ENCODE measurements at places on chromosomes 3 and 15.
A peak's percentile ranks its signal among the peaks of the same experiment; 100 is the strongest.

DNA sequence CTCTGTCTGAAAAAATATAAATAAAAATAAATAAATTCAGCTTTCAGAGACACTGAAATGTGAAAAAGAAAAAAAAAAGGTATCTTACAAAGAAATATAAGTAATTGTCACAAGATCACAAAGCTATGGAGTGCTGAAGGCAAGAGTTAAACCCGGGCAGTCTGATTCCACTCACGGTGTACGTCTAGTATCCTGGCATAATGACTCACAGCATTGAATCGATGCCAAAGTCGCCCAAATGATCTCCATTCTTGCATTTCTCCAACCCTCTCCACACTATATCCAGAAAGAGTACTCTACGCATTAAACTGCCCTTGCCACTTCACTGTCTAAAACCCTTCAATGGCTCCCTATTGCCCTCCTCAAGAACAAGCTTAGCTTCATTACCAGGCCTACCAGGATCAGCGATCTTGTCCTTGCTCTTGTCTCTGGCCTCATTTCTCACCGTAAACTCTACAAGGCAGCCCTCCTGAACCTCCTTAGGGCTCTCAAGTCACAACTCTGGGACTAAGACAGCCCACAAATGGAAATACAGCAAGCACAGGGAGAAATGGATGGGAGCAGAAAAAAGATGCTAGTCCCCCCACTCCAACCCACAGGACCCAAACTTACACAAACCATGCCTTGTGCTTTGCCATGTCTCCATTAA is 7.7 kb downstream of the SUCLG2 start:
- peak; percentile 74 for DNase-seq

- no peak for DNase-seq
Measured at GRCh38 chr15:48596415-48596814, 49.1 kb downstream of the FBN1 start.

GRCh38 chr3:43747641-43748040 is 56.9 kb downstream of the ABHD5 start:
- peak; percentile 81 for DNase-seq

DNA sequence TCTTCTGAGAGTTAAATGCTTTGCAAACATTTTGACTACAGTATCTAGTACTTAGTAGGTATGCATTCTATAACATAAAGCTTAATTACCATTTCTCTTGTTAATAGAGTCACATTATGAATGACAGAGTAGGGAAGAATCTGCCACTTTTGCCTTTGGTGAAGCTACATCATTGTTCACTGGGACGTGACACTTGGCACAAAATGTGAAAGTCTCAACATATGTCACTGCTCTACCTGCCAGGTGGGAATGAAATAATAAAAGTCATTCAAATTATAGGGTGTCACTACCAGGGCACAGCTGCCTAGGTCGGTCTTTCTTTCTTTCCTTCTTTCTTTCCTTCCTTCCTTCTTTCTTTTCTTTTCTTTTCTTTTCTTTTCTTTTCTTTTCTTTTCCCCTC is 17.6 kb downstream of the GPR87 start:
- no peak for DNase-seq

GRCh38 chr3:185979721-185980121 is 41.9 kb upstream of the TRA2B start:
- DNase-seq = no peak

- peak; percentile 93 for DNase-seq
Measured at GRCh38 chr15:74206801-74207281, 4.3 kb upstream of the STRA6 start.

- DNase-seq = peak; percentile 53
Measured at GRCh38 chr3:46878781-46879436, 1.4 kb downstream of the PTH1R start.

DNA sequence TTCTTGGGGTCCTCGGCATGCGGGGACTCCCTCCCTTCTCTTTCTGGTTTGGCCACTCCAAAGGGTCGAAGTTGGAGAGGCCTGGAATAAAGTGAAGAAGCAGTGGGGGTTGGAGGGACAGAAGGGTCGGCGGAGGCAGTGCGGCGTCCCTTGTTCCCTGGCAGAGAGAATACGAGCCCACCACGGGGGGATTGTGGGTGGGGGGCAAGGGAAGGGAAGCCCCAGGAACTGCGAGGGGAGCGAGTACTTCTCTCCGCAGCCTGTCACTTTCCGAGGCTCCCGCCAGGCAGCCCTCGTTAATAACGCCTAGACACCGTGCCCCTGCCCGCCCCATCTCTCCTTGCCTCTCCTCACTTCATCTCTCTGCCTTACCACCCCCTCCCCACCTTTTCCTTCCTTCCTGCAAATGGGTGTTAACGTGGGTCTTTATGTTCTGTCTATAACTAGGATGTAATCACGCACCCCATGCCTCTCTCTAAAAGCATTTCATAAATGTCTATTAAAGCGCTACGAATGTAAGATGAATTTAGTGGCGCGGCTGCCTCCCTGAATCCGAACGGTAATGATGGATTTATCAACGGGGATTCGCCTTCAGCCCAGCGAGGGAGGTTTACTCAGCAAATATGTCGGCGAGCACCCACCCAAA is 13.7 kb downstream of the NR2F2 start:
- DNase-seq = no peak

- DNase-seq = peak; percentile 15
Measured at GRCh38 chr3:98010194-98010882, 24.8 kb downstream of the GABRR3 start.

- no peak for DNase-seq
Measured at GRCh38 chr15:88655103-88655553, 16.3 kb downstream of the ISG20 start.

DNA sequence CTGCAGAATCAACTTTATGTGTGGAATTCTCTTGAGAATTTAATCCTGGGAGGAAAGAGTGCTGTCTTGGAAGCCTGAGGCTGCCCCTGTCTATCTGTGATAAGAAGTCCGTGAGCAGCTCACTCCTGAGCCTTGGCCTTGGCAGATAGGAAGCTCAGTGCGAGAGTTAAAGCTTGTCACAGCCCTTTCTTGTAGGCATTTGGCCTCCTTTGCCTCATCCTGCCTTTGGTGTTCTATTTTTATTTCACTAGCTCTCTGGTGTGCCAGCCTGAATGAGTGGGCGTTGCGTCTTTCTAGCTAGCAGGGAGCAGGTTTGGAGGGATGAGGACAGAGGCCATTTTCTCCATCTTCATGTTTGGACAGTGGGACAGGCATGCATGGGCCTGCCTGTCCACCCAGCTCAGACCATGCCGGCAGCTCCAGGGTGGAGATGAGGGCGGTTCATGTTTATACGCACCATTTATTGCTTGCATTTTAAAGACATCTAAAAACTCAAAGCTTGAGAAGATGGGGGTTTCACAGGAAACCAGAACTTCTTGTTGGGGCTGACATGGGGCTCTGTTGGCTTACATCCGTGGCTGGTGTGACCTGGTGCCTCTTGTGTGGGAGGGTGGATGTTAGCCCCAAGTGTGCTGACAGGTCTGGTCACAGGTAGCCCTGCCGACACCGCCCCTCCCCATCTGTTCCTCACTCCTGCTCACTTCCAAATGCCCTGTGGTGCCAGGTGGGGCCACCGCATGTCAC is 29.8 kb downstream of the IRAK2 start:
- DNase-seq = no peak

DNA sequence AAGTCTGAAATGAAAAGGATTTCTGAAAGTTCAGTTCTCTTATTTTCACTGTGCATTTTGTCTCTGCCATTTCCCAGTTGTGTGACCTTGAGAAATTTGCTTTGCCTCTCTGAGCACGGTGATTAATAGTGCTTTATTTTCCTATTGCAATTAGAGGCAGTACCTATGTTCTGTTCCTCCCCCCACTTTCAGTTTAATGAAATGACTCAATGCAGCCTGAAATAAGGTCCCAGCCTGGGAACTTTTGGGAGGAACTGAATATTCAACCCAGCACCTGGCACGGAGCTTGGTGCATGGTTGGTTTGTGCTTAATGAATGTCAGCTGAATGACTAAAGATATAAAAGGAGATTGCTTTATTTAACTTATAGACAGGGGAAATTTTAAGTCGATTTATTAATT is 352.6 kb downstream of the PDCD6IP start:
- DNase-seq = no peak

DNA sequence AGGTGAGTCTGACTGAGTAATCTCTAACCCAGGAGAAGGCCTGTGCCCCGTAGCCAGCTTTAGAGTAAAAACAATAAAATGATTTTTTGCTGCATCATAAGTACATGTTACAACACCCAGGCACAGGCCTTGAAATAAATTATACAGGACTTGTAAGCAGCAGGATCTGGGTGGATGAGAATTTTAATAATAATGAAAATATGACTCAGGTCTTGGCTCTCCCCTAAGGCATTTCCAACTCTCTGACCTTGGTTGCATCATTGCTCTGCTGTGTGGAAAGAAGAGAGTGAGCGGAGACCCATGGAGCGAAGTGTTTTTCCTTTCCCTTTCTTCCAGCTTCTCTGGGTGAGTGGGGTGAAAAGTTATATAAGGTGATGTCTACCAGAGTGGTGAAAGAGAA is 44.6 kb downstream of the EOMES start:
- peak; percentile 90 for DNase-seq

- peak; percentile 87 for DNase-seq
Measured at GRCh38 chr15:56871185-56871584, 47.3 kb upstream of the TCF12 start.

DNA sequence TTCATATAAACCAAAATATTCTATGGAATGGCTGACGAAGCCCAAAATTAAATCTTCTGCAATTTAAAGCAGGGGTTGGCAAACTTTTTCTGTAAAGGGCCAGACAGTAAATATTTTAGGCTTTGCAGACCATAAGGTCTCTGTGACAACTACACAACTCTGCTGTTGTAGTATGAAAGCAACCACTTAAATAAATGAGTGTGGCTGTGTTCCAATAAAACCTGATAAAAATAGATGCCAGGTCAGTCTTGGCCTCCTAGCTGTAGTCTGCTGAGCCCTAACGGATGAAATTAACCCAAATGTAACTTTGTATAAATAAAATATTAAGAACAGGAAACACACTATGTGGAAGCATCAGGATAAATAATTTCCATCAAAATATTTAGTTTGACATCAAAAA is 104.2 kb downstream of the FBXL22 start:
- DNase-seq = no peak

- DNase-seq = peak; percentile 17
Measured at GRCh38 chr3:27960133-27960532, 238.0 kb upstream of the EOMES start.

DNA sequence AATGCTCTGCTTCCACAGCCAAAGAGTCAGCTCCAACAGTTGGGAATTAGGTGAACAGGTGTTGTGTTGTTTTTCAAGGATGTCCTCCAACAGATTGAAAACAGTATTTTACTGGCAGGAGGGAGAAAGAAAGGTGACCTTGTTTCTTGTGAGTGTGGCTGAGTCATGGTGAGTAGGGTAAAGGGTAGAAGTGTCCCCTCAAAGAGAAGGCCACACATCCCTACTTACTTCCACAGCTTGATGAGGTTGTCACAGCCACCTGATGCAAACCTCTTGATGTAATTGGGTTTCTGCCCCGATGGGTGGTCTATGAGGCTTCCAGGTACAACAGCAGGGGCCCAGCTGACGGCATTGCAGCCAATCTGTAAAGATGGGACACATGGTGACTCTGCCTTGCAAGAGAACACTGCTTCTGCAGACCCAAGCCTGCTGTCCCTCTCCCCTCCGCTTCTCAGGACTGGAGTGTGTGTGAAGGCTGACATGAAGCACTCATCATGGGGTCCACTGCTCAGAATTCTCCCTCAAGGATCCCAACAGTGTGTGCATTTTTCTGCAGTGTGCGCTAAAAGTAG is 12.7 kb upstream of the GHRL start:
- no peak for DNase-seq

DNA sequence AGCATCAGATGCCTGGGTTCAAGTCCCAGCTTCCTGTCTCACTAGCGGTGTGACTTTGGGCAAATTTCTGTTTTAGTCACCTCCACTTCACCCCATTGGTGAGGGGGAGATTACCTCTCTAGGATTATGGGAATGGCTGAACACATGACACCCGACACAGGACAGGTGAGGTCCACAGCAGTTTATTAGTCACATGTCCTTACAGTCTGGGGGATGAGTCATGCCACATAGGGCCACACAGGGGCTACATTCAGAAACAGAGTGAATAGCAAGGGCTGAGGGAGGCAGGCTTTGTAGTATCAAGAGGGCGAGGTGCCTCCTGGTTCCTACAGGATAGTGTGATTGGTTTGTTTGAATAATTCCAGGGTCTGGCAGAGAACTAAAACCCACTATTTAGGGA is 15.2 kb upstream of the ITGA11 start:
- DNase-seq = peak; percentile 57

DNA sequence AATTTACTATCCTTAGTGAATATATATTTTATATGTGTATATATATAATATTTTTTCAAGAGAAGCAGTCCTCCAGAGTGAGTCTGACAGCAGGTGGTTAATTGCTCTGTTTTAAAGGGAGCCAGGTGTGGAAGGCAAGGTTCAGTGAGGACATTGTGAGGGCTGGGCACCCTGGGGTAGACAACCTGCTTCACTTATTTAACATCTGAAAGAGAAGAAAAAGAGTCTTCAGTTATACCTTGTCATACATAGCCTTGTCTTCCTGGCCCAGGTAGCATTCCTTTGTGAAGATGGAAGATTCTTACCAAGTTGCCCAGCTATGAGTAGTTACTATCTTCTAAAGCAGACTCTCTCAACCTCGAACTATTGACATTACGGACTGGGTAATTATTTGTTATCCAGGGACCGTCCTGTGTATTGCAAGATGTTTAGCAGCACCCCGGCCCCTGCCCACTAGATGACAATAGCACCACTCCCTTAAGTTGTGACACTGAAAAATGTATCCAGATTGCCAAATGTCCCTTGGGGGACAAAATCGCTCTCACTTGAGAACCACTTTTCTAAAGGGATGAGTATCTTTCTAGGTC is 336.0 kb upstream of the TRIM42 start:
- DNase-seq = no peak

- DNase-seq = peak; percentile 46
Measured at GRCh38 chr15:88810446-88810845, 7.2 kb downstream of the ACAN start.

DNA sequence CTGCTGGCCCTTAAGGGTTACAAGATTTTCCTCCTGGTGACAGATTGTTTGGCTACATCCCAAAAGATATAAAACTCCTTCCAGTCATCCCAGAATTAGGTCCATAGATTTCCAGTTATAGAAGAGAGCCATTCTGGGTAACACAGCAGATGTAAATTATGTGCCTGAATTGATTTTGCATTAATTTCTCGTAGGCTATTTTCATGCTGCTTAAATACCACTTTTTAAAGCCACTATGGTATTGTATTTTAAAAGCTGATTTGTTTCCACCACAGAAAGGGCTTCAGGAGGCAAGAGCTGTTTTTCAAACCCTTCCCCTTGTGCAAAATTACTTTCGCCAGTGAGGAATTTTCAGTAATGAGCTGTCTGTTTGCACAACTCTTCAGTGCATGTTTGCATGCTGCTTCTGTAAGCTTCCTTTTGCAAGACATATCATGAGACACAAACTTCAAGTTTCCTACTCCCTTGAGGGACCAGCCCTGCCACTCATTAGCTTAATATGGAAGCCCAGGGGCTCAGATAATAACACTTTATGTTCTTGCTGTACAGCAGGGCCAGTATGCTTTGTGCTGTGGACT is 105.4 kb upstream of the TNIK start:
- DNase-seq = no peak

DNA sequence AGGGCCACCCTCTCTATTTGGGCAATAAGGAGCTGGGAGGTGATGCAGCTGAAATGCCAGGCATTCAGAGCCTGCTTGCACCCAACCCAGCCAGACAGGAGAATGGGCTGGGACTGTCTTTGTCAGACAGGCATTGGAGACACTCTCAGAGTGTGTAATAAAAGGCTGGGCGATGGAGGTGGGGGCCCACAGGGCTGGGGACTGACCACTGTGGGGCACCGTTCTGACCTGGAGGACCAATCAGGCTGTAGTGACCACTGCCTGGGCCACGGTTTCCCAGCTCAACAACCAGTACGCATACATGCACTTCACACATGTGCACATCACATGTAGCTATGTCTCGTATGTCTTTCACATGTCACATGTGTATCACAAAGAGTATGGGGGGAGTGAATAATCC is 5.7 kb upstream of the IGDCC3 start:
- no peak for DNase-seq
